ENCODE measurements at places on chromosomes 1 and 21.

DNA sequence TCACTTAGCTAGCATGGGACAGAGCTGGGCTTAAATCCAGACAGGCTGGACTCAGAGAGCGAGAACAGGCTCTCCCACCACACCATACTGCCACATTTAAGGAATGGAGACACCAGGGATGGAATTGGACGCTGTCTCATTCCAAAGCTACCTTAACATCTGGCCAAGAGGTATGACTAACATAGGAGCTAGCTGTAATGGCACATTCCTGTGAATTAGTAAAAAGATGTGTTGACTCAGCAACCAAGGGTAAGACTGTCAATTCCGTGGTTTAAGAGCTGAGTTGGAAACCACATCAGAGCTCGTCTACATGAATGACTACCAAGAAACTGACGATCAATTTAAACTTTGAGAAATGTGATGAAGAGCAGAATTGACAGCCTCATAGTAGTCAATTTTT, 8.3 kb upstream of the TNFRSF9 start:
- DNase-seq, result no peak

- no peak for DNase-seq
Observed at GRCh38 chr1:204564835-204565234, 48.6 kb downstream of the MDM4 start.

DNA sequence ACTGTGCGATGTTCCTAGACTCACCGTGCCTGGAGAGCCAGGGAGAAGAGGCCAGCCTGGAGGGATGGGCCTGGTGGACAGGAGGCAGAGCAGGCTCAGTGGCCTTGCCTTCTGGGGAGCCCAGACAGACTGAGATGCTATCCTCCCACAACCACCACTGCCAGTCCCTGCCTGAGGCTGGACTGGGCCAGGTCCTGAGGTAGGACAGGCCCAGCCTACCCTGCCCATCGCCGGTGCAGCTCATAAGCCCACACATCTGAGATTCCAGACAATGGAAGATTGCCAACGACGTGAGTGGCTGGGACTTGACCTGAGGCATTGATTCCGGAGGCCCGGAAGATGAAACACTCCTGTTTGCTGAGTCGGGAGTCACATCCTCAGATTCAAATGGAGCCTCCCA, 5.8 kb downstream of the CLEC20A start:
- no peak for DNase-seq

DNA sequence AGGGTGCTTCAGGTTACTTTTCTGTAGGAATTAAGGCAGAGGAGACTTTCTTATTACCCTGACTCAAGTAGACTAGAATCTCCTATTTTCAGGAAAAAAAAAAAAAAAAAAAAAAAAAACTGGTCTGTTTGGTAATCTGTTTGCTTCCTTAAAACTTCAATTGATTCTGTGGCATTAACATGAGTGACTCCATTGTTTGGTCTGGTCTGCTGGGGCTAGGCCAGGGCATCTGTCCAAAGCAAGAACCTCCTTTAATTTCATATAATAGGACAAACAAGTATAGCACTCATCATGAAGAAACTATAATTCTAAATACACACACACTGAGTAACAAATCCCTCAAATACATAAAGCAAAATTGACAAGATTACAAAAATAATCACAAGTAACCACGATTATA, 32.9 kb upstream of the LRRC7 start:
- no peak for DNase-seq

DNA sequence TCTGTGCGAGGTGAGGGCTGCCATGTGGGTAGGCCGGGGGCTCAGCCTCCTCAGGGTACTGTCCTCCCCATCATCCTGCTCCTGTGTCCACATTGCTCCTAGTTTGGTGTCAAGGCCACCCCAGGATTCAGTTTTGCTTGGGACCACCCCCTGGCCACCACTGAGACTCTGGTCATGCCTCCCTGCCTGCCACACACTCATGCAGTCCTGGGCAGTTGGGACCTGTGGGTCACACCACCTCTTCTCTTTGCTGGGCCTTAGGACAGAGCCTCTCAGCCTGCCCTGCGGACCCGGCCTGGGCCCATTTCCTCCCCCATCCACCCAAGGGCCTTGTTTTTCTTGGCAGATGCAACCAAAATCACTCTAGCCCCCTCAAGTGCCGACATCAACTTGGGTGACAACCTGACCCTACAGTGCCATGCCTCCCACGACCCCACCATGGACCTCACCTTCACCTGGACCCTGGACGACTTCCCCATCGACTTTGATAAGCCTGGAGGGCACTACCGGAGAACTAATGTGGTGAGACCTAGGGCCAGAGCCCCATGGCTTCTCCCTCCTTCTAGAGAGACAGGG, 19.4 kb downstream of the TMEM81 start:
- DNase-seq, result no peak

- DNase-seq, result no peak
Observed at GRCh38 chr21:42093991-42094421, 22.9 kb downstream of the UMODL1 start.

- DNase-seq, result no peak
Observed at GRCh38 chr1:81950591-81951244, 150.0 kb downstream of the ADGRL2 start.

- DNase-seq, result no peak
Observed at GRCh38 chr1:147598621-147599361, 57.5 kb downstream of the BCL9 start.

DNA sequence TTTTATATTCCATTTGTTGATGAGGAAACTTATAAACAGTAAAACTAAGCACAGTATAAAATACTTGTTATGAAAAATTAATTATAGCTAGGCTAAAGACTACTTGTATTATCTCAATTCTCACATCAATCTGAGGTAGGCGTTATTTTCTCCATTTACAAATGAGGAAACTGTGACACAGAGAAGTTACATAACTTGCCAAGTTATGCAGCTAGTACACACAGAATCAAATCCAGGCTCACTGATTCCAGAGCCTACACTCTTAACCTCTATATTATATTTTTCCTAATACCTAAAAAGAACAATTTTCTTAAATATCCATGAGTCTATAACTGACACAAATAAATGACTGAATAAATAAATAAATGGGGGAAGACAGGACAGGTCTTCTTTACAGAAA, 11.2 kb upstream of the VPS45 start:
- DNase-seq, result no peak

DNA sequence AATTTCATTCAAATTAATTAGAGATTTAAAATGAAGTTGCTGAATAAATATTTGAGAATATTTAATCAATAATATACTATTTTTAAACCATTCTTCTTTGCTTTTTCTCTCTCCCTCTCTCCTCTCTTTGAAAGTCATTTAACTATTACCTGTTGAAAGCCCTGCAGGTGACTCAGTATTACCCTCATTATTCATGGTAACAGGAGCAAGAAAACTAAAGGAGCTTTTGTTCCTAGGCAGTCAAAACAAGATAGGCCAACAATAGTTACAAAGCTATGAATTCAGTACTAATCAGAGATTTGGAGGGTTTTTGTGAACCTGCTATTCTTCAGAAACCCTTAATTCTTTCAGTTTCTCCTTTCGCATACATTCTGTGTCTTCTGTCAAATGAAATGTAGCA, 721.3 kb upstream of the NCAM2 start:
- no peak for DNase-seq

DNA sequence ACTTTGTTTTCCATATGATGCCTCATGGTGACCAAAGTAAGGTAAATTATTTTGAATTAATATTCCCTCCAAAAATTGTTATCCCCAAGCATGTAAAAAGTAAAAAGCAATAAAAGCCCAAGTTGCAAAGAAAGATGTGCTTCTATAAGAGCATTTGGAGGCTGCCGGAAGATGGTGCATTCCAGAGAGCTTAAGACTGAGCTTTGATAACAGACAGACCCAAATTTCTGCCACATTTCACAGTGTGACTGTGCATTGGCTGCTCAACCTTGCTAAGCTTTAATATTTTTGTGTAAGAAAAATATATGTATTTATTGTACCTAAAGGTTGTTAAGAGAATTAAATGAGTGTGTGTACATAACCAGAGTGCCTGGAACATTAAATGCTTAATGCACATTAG, 67.9 kb downstream of the CYYR1 start:
- no peak for DNase-seq

- DNase-seq, result no peak
Observed at GRCh38 chr1:28256197-28256827, 3.0 kb upstream of the SESN2 start.

GRCh38 chr1:186806477-186806876, 22.3 kb upstream of the PLA2G4A start:
- no peak for DNase-seq

GRCh38 chr1:41745022-41745421, 173.7 kb downstream of the HIVEP3 start:
- no peak for DNase-seq

GRCh38 chr1:21451212-21451611, 11.3 kb downstream of the NBPF3 start:
- no peak for DNase-seq

DNA sequence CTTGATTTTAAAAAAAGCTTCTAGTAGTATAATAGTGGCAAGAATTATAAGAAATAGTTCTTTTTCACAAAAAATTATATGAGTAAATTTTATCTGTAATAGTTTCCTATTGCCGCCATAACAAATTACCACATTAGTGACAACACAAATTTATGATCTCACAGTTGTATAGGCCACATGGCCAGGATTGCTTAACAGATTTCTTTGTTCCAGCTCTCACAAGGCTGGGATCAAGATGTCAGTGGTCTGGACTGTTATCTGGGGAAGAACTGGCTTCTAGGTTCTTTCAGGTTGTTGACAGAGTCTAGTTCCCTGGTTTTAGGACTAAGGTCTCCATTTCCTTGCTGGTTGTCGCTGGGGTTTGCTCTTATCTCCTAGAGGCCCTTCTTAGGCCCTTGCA, 236.4 kb downstream of the USP25 start:
- no peak for DNase-seq

DNA sequence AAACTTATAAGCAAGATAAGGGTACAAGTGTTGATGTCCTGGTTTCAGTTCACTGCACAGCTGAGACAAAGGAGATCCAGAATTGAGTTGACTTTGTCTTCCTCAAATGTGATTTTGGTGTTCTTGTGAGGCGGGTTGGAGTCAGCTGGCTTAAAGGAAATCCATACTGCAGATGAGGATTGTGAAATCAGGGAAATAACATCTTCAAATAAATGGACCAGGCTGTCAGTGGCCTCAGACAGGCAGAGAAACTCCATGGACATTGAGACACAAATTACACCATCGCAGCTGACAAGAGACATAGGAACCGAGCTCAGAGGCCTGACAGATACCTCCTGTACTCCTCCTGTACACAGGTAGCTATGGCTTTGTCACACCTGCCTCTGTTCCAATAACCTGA, 27.0 kb upstream of the REG4 start:
- no peak for DNase-seq

DNA sequence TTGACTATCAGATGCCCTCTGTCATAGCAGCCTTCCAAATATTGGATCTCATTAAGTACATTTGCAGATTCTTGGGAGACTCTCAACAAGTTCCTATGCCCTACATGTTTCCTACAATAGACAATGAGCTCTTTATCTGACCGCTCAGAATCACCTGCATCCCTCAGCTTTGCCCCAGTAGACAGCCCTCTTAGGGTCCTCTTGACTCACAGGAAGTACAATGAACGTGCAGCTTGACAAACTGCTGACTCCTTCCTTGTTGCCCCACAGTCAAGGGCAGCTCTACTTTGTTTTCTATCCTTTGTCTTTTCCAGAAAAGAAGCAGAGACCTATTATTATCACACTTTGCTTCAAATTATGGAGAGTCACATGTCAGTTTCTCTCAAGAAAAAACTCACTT, 27.6 kb downstream of the SLC44A5 start:
- no peak for DNase-seq

GRCh38 chr1:93615582-93616150, 66.0 kb downstream of the BCAR3 start:
- no peak for DNase-seq

DNA sequence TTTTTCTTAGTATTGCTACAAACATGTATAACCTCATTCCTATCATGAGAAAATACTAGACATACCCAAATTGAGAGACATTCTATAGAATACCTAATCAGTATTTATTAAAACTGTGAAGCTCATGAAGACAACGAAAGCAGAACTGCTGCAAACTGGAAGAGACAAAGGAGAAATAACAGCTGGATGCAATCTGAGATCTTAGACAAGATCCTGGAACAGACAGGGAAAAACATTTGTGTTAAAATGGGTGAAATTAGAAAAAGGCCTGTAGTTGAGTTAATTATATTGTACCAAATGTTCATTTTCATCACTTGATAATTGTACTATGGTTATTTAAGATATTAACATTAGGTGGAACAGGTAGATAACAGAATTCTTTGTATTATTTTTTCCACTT, 392.0 kb downstream of the PLPP3 start:
- DNase-seq, result no peak

DNA sequence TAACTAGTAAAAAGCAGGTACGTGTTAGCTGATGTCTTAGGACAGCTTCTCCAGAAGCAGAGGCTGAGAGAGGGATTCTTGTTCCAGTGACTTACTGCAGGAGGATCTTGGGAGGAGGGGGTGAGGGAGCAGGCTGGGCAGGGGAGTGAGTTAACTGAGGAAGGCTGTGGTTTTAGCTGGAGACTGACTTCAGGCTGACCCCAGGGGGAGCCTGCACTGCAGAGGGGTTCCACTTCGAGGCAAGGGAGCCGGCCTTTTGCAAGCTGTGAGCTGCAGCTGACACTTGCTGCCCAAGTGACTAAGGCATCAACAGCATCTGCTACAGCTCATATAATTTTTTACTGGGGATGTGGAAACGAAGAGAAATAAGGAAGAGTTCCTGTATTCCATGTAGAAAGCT, 50.4 kb upstream of the SOD1 start:
- DNase-seq, result no peak

GRCh38 chr1:206507284-206508129, at the start of gene RASSF5:
Gene RASSF5 (plus strand): TSS chr1:206507531. CDS start chr1:206507603, 72 bp downstream.
- DNase-seq, result no peak
